Progenitor cell of endocrine pancreas (in vitro differentiated cells): ENCODE measurements at places on chromosomes 5 and 9. TPM values are rescaled to one million over a fixed set of nuclear protein-coding genes. Genes with fewer than 3 reads are reported as not detected.

The ZDHHC11 gene
- total RNA-seq = 44.3 and 47.6 TPM in 2 replicates

The TXN gene
- 130 and 137 TPM in 2 replicates for total RNA-seq

The GLRA1 gene
- total RNA-seq = not detected in 2 replicates

The EFNA5 gene
- total RNA-seq = 12.0 and 16.7 TPM in 2 replicates

The ALDH1A1 gene
- 188 and 219 TPM in 2 replicates for total RNA-seq

DNA sequence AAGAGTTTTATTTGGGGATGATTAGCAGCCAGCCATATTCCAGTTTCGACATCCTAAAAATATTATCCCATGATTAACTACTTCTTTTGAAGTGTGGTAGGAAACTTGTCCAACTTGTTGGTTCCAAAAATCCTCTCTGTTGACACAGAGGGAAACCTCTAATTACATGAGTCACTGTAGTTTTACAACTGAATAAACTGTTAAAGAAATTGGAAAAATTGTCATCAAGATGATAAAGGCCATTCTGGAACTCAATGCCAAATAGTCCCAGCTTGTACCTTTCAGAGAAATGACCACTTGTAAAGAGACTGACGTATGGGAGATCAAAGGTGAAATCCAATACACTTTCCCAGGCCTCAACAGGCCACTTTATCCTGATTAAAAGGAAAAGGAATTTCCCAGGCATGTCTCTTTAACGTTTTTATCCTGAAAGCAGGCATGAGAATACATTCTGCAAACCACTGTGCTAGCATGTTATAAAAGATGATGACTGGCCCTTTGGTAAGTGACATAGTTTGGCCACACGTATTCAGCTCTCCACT, 261.6 kb downstream of the GLIS3 start:
- H3K4me3 ChIP-seq = no peak overlapping the region
- no peaks in the 10 kb centered on the region for H3K27me3 ChIP-seq
- peaks cover 2% of the 10 kb centered on the region for H3K36me3 ChIP-seq
- DNase-seq = no peak
- H3K4me1 ChIP-seq = peaks cover 20% of the 10 kb centered on the region

DNA sequence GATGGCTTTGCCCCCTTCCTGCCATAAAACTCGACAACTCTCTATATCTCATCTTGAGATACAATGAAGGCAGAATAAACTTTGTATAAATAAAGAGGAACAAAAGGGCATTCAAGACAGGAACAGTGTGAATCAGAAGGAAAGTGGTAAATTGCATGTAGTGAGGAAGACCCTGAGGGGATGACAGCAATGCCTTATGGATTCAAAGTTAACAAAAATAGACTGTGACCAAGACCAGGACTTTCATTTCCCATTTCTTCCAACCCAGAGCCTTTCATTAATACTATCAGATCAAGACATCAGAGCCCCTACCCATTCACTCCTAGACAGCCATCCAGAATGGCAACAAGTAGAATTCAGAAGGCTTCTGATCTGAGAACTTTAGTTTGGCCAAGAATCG, 46.4 kb upstream of the ZNF462 start:
- no peak overlapping the region for H3K27ac ChIP-seq
- peaks cover 4% of the 10 kb centered on the region for H3K27me3 ChIP-seq
- H3K4me1 ChIP-seq = no peaks in the 10 kb centered on the region
- no peak overlapping the region for H3K4me3 ChIP-seq
- no peaks in the 10 kb centered on the region for H3K36me3 ChIP-seq

DNA sequence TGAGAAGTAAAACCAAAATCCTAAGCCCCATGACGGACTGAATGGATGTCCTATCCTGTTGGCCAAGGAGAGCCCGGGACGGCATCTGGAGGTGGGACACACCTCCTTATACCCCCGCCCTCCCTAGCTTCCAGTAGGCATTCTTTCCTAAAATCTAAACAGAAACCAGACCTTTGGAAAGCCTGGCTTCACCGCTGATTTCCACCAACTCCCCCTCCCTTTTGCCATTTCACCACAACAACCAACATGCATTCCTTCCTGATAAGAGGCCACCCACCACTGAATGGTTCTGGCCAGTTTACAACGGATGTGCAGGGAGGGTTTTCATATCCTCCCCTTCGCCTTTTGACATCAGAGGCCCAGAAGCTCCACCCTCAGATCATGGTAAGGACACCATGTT, 9.2 kb upstream of the RARS1 start:
- peaks cover 14% of the 10 kb centered on the region for H3K36me3 ChIP-seq
- DNase-seq = no peak
- no peak overlapping the region for H3K4me3 ChIP-seq

DNA sequence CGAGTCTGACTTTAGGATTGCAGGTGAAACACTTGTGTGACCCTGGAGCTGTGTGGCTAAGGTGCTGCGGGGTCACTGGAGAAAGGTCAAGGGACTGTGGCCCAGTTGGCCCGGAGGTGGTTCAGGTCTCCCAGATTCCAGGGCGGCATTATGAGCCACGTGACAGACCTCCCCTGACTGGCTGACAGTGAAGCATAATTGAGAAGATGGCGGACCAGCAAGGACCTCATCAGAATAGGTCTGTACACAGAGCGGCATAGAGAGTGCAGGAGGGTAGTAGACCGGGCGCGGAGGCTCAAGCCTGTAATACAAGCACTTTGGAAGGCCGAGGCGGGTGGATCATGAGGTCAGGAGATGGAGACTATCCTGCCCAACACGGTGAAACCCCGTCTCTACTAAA, 815 bp upstream of the ODF2 start:
- H3K4me3 ChIP-seq = peak overlapping the region; percentile 85
- H3K27me3 ChIP-seq = no peaks in the 10 kb centered on the region
- H3K4me1 ChIP-seq = peaks cover 9% of the 10 kb centered on the region
- no peak overlapping the region for H3K27ac ChIP-seq

DNA sequence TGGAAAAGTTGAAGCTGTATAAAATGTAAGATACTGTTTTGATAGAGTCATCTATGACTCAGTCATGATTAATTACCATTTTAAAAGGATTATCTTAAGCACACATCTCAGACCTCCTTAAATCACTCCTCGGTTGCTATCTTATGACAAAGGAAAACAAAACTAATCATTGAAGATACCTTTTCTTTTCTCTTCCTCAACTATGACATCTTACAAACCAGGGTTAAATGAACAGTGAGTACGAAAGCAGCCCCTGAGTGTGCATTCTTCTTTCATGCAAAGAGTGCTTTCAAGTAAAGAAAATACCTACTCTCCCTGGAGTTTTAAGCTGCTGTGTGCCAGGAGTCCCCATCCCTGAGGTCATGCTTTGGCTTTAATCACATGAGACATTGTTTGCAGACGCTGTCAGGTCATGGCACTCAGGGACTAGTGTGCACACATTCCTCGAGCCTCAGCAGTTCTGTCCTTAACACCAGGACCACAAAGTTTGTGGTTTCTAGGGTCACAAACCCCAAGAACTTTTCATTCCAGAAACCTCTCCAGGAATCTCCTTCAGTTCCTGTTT, 86.7 kb upstream of the ICE1 start:
- no peak overlapping the region for H3K4me3 ChIP-seq

- H3K27me3 ChIP-seq = no peaks in the 10 kb centered on the region
- no peak overlapping the region for H3K27ac ChIP-seq
- no peaks in the 10 kb centered on the region for H3K36me3 ChIP-seq
- no peak for DNase-seq
- no peak overlapping the region for H3K4me3 ChIP-seq
- H3K4me1 ChIP-seq = peaks cover 23% of the 10 kb centered on the region
Observed at GRCh38 chr5:160469156-160470144, 47.8 kb downstream of the PTTG1 start.

DNA sequence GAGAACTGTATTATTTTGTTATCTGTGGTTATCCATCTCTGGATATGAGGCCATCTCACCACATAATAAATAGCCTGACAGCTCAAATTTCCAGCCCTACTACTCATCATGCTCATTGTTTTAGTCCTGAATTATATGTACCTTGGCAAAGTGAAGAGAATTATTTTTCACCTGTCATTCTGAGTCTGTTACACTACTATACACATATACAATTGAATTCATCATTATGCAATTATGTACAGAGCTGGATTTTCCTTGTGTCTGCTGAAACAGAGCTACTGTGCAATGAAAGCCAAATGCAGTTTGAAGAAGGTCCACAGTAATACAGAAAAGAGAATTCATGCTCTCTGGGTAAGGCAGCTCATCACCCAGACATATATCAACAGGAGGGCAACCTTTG, 28.5 kb downstream of the ESM1 start:
- no peak overlapping the region for H3K4me3 ChIP-seq
- no peak overlapping the region for H3K27ac ChIP-seq
- no peak for DNase-seq
- H3K4me1 ChIP-seq = no peaks in the 10 kb centered on the region

DNA sequence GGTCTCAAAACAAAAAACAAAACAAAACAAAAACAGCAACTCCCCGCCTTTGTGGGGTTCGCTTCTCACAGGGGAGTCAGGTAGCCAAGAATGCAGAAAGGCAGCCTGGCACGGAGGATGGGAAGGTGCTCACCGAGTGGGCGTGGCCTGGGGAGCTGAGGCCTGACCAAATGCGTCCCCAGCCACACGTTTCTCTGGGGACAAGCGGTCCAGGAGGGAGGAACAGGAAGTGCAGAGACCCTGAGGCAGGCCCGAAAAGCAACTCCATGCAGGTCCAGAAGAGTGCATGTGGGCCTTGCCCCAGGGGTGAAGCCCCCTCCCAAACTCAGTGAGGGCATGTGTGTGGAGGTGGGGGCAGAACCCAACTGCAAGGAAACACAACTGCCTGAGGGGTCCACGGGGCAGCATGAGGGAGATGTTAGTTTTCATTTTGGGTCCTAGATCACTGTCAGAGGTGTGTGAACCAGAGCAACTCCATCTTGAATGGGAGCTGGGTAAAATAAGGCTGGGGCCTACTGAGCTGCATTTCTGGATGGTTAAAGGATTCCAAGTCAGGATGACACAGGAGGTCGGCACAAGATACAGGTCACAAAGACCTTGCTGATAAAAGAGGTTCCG, 2.6 kb upstream of the UAP1L1 start:
- peaks cover 6% of the 10 kb centered on the region for H3K4me1 ChIP-seq
- H3K27ac ChIP-seq = no peak overlapping the region
- peaks cover 47% of the 10 kb centered on the region for H3K27me3 ChIP-seq
- no peaks in the 10 kb centered on the region for H3K36me3 ChIP-seq
- no peak for DNase-seq
- H3K4me3 ChIP-seq = no peak overlapping the region

GRCh38 chr5:57258943-57259342, 85.1 kb downstream of the GPBP1 start:
- H3K27me3 ChIP-seq = no peaks in the 10 kb centered on the region
- DNase-seq = no peak
- H3K4me3 ChIP-seq = no peak overlapping the region
- peaks cover 5% of the 10 kb centered on the region for H3K4me1 ChIP-seq

DNA sequence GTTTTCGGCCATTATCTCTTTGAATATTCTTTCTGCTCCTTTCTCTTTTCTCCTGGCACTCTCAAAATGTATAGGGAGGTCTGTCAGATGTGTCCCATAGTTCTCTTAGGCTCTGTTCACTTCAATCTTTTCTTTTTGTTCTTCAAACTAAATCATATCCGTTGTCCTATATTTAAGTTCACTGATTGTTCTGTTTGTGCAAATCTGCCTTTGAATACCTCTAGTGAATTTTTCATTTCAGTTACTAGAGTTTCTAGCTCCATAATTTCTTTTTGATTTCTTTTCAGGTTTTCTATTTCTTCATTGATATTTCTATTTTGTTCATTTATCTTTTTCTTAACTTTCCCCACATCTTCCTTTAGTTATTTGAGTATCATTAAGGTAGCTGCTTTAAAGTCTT, 65.4 kb downstream of the CERT1 start:
- DNase-seq = no peak
- no peak overlapping the region for H3K4me3 ChIP-seq
- no peaks in the 10 kb centered on the region for H3K4me1 ChIP-seq
- no peaks in the 10 kb centered on the region for H3K27me3 ChIP-seq

DNA sequence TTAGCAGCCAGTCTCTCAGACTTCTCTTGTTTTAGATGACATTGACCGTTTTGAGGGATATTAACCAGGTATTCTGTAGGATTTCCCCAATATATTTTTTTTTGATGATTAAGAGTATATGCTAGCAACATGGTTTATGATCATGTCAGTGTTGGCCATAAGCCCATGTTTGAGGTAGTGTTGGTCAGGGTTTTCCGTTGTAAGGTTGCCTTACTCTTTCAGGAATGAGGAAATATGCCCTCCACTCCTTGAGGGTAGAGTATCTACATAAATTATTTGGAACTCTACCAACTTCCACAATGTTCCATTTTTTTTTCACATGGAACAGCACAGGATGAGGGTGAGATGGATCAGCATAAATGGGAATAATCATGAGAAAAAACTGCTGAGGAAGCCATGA, 188.4 kb upstream of the PRDM9 start:
- no peaks in the 10 kb centered on the region for H3K36me3 ChIP-seq
- no peaks in the 10 kb centered on the region for H3K27me3 ChIP-seq
- no peaks in the 10 kb centered on the region for H3K4me1 ChIP-seq
- H3K27ac ChIP-seq = no peak overlapping the region
- H3K4me3 ChIP-seq = no peak overlapping the region
- DNase-seq = no peak

- no peak overlapping the region for H3K4me3 ChIP-seq
- peaks cover 34% of the 10 kb centered on the region for H3K4me1 ChIP-seq
- no peak overlapping the region for H3K27ac ChIP-seq
- H3K36me3 ChIP-seq = no peaks in the 10 kb centered on the region
Observed at GRCh38 chr9:38296807-38297206, 95.7 kb upstream of the ALDH1B1 start.

DNA sequence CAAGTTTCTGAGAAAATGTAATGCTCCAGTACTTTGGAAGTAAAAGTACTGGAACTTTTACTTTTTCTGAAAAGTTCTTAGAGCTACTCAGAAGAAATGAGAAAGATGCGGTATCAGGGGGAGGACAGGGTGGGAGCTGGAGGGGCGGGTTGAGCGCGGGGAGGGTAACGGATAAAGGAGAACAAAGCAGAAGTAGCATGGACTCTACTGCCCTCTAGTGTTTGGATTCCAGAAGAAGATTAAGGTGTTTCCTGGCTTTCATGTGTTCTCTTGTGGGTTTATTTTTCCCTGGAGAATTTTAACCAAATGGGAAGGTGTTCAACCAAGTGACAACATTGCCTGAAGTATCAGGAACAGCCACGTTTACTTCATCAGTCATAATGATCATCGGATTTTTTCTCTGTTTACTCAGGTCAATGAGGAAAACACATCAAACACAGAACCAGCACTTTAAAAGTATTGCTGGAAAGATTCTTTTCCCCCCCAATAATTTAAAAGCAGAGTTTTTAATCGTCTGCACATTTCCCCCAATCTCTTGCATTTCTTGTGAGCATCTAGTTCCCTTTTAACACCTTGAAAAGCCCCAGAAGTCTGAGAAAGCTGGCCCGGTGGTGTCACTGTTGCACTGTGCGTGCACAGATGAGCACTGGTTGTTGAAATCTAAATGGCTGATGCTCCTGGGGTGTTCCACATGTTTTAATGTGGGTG, 190.6 kb downstream of the MPDZ start:
- DNase-seq = no peak
- H3K4me3 ChIP-seq = no peak overlapping the region
- H3K27me3 ChIP-seq = no peaks in the 10 kb centered on the region
- H3K4me1 ChIP-seq = peaks cover 4% of the 10 kb centered on the region
